ENCODE measurements at places on chromosomes 2 and 18.

DNA sequence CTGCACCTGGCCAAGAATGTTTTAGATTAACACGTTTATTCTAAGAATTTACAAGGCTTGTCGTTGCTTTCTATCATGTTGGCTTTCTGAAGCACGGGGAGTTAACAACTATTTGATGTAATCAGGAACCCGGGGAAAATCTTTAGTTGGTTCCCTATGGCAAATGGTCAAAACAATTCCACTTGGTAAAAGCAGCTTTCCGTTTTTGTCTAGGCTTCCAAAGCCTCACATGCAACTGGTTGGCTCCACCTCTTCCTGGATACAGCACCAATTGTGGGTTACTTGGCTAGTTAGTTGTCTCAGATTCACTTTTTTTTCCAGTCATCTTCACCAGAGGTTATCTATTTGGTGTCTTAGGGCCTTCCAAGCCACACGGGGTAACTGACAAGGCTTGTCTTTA, 2.8 kb downstream of the COLEC12 start:
- DNase-seq: no peak

DNA sequence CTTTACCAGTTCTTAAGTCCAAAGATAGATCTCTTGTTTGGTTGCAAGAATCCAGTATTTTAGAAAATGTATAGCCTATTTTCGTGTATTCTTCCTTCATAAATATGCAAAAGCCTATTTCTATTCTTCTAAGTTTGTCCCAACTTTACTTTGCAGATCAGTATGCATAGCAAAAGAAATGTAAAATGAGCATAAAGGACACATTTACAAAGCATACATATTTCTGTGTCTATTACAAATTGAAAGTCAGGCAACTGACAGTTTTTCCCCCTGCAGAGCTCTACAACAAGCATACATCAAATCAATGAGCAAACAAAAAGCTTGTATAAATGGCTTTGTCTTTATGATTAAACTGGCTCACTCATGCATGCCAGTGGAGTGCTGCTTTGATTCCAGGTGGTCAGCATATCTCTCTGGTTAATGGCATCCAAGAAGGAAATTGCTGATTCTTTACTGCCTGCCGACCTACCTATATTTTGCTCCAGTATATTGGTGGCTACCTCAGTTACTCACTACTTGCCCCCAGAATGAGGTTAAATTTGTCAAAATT, 10.0 kb upstream of the VPS54 start:
- DNase-seq: no peak

- DNase-seq: peak; percentile 87
Observed at GRCh38 chr18:46281185-46282176, 177.3 kb downstream of the HAUS1 start.

GRCh38 chr18:32383050-32383819, 87.4 kb downstream of the GAREM1 start:
- DNase-seq: no peak

DNA sequence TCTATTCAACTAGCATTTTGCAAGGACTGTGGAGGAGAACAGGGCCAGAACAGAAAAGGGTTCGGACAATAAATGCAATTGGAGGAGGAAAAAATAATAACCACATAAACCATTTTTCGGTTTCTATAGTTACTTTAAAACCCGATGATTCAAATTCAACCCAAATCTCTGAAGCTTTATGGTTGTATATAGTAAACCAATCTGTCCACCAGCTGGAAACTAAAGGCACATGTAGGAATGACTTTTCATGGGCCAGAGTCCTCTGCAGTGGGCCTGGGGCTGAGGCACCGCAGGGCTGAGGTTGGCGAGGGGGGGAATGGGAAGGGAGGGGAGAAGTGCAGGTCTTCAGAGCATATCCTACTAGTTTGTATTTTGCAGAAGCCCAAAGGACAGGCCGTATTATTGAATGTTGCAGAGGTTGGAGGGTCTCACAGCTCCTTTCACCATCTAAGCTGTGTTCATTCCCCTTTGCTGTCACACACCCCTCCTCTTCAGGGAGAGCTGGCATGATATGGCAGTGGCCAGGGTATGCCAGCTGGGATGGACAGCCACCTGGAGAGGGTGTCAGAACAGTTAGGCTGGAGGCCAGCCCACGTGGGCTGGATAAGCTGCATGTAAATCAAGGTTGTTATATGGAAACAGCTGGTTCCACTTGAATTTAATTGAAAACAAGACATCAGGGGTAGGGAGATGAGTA, 267.1 kb downstream of the PRKCE start:
- DNase-seq: no peak

- DNase-seq: no peak
Observed at GRCh38 chr18:49073437-49073836, 122.7 kb upstream of the SMAD7 start.

DNA sequence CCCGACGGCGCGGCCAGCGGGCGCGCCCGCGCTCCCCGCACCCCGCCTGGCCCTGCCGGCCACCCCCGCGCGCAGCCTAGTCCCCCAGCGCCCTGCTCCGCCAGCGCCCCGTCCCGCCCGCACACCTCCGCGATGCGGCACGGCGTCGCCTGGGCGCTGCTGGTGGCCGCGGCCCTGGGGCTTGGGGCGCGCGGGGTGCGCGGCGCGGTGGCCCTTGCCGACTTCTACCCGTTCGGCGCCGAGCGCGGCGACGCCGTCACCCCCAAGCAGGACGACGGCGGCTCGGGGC, 232 bp downstream of the SNED1 start:
- DNase-seq: no peak

DNA sequence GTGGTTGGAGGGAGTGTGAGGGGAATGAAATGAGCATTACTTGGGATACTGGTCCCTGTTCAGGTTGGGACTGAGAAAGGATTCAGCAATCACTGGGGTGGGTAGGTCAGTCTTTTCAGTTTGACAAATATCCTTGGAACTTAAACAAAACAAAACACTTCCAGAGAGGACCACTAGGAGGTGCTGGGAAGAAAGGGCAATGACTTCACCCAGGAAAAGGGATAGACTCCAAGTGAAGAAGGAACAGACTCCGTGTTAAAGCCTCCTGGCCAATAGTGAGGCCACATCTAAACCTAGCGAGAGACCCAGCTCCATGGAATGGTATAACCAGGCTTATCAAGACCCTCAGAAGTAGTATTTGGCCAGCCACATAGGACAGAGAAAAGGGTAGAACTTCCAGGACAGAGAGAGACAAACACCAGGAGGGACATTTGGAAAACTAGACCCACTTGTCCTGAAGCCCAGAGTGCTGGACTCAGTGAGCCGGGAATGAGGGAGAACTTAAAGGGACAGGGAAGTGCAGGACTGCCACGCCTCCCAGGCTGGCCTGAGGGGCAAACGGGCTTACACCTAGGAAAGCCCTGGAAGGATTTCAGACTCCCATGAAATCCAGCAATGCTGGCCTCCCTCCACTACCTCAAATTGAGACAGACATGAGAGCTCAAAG, 19.6 kb upstream of the KCNG3 start:
- DNase-seq: peak; percentile 65

DNA sequence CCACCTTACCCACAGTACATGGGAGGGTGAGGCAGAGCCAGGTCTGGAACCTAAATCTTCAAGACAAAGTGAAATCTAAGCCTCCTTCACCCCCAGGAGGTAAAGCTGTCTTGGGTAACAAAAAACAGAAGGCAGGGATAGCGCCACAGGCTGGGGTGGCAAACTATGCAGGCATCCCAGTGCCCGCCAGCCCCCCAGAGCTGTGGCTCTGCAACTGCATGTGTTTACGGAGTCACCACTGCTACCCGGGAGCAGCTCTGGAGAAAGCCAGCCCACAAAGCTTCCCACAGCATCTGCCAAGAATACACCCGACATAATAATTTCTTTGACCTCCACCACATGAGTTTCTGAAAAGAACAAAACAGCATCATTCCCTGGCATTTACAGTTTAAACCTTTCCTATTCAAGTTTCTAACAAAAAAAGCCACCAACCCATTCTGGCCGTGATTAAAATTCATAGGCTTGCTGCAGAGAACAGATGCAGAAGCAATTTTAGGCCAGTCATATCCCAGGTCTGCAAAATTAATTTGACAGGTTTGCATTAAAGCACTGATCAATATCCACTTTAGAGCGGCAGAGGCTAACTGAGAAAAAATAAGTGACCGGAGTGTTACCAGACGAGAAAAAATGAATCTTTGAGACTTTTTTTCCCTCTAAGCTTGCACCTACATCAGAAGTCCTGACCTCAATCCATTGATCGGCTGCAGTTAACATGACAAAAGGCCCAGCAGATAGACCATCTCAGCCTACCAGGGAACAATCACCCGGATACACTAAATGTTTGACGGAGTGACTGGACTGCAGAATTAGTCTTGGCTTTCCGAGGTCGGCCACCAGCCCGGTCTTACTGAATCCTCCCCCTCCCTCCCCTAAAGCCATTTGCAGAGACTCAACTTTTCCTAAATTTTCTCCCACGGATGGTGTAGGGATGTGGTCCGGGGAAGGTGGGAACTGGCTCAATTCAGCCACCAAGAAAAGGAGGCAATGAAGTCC, 309.6 kb upstream of the SKOR2 start:
- DNase-seq: no peak

DNA sequence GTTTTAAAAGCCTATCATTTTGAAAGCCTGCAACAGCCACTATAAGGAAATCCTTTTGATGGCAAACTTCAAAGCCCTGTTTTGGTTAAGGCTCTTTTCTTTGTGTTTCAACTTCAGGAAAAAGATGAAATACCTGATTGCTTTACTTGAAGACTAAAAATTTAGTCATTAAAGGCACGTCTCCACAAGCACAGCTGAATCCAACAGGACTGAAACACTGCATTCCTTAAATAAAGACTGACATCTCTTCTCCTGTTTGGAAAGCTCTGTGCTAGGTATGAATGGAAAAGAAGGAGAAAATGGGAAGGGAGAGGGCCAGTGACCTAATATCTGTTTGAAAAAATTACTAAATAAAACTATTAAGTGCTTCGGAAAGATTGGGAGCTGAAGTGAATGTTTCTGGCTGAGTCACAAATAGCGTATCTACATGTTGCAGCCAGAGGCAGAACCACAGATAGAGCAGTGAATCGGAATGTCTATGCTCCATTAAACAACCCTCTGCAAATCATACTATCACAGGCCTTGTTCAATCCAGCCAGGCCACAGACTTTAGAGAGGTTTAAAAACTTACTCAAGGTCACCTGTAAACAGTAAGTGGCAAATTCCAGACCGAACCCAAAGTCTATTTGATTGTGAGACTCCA, 21.1 kb upstream of the RALBP1 start:
- DNase-seq: peak; percentile 40

DNA sequence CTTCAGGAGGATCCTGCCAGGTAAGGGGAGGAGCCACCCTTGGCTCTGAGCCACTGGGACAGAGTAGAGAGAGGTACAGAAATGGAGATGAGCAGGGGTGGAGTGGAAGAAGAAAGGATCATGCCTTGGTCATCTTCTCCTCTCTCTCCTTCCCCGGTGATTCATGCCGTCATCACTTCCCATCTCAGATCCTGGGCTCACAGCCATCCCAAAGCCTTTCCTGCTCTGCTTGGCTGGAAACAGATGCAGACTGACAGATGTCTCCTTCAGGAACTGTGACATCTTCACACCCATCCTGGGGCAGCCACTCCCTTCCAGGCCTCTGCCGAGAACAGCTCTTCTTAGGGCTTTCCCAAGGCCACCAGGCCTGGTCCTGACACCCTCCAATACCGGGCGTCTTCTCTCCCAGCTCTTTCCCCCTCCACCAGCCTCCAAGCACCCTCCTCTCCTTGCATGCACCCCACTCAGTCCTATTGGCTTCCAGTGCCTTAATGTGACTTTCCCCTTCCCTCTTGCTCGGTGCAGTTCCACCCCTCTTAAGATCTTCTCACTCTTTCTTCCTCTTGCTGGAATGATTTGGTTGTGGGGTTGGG, 58.3 kb upstream of the TNP1 start:
- no peak for DNase-seq

DNA sequence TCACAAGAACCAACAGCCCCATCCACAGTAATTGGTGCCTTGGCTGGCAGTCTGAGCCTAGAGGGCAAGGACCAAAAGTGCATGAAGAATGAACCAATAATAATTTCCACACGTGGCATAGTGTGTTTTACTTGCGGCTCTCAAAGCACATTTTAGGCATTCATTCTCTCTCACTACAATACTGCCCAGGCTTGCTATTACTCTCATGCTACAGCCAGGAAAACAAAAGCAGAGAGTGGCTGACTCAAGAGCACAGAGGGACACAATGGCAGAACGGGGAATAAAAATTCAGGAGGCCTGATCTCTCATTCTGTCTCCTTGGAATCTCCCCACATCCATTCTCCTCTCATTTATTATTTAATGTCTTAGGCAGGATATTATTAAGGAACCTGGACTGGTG, 57.0 kb upstream of the NOL4 start:
- no peak for DNase-seq

GRCh38 chr2:106363791-106364190, 104.4 kb downstream of the RGPD3 start:
- DNase-seq: peak; percentile 11

DNA sequence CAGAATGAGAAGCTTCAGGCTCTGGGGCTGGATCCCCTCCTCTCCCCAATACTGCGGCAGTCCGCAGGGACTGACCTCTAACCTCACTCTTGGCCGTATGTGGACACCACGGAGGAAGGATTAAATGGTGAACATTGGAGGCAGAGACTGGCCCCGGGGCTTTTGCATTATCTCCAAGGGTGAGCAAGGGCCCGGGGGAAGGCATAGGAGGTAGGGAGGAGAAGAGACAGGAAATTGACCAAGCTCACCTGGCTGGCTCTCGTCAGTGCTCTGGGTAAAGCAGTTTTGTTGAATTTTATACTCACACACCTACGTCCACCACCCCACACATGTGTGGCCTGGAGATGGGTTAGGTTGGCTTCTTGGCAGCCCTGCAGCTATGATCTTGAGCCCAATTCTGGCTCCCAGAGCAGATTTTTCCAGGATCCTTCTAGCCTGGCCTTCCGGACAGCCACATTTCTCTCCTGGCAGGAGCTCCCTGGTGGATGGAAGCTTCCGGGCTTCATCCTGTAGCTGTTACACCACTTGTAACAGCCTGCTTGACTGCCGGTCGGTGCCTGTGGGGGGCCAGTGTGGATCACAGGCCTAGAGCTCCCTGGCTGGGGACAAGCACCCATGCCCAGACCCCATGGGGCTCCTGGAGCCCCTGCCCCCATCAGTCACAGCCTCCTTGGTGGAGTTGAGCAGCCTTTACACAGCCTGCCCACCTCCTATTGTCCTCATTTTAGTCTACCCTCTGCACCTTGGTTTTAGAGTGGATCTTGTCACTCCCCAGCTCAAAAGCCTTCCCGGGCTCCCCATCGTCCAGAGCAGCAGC, 7.6 kb downstream of the ITM2C start:
- DNase-seq: no peak

- DNase-seq: no peak
Observed at GRCh38 chr2:64325477-64325851, 128.5 kb upstream of the LGALSL start.

DNA sequence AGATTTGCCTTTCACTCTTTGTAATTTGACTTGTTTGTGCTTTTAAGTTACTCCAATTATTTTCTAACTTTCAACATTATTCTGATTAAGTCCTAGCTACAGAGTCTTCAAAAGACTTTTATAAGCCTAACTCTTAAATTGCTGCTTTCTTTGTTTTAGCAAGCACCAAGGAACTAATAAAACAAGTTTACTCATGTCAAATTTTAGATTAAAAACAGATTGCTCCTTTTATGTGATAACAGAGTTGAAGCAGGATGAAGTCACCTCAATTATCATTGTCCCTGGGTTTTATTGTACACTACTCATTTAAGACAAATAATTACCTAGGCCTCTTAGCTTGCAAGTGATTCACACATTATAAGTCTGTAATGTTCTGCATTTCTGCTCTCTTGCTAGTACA, 678.4 kb downstream of the ERBB4 start:
- no peak for DNase-seq

GRCh38 chr2:151198645-151199044, 63.0 kb downstream of the RBM43 start:
- DNase-seq: no peak
